ENCODE measurements at places on chromosomes 13 and 19.

DNA sequence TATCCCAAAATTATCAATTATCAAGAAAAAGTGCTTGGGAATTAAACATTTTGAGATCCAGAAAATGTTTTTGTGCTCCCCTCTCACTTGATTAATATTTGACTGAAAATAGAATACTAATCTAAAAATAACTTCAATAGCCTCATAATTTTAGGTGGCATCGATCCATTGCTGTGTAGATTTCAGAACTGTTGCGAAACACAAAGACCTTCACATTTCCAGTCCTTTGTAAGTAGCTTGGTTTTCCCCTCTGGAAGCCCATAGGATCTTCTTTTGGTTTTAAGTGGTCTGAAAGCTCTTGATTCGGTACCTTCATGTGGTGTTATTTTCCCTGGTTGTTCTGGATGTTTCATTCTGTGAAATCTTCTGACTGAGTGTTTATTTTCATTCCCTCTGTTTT, 176.5 kb downstream of the NUFIP1 start:
- DNase-seq, result no peak

- no peak for DNase-seq
Measured at GRCh38 chr13:40682449-40683240, 16.2 kb upstream of the FOXO1 start.

DNA sequence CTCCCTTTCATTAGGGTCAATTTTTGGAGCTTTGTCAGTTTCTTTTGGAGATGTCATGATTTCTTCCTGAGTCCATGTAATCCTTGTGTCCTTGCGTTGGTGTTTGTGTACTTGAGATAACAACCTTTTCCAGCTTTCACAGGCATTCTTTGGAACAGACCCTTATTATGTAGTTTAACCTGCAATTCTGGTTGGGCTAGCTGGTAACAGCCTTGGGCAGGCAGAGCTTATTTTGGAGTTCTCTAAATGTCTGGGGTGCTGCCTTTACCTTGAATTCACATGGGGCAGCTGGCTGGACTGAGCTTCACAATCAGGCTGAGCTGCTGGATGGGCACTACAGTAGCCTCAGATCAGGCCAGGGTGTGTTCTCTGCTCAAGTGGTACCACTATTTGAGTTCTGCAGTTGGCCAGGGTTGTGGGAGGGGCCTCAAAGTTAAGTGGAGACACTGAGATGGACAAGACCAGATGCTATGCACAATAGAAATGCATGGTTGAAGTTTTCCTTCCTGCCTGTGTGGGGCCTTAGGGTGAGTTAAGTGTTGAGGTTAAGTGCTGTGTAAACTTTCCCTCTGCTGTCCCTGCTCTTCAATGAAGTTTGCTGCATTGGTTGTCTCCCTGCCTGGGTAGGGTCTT, 277.3 kb downstream of the ATP8A2 start:
- DNase-seq, result no peak

DNA sequence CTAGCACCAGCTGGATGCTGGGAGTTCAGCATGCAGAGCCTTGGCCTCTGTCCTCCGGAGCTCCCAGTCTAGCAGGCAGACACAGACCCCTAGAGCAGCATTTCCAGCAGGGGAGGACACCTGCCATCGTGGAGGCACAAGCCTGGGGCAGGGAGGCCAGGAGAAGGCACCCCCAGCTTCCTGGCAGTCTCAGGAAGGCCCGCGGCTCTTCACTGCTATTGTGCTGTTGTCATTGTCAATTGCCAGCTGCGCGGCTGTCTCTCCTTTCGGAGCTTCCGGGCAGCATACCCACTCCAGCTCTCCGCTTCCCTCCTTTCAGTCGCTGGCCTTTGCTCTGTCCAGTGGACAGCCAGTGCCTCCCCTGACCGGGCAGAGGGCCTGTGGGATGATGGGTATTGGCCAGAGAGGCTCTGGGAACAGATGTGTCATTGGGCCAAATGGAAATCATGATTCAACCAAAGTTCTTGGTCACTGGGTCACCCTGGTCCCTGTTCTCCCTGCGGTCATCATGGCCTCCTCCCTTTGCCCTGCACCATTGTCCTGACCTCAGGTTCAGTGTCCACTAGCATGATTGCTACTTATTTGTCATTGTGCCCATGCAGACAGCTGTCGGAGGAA, 93.0 kb downstream of the SLC7A1 start:
- DNase-seq, result no peak

DNA sequence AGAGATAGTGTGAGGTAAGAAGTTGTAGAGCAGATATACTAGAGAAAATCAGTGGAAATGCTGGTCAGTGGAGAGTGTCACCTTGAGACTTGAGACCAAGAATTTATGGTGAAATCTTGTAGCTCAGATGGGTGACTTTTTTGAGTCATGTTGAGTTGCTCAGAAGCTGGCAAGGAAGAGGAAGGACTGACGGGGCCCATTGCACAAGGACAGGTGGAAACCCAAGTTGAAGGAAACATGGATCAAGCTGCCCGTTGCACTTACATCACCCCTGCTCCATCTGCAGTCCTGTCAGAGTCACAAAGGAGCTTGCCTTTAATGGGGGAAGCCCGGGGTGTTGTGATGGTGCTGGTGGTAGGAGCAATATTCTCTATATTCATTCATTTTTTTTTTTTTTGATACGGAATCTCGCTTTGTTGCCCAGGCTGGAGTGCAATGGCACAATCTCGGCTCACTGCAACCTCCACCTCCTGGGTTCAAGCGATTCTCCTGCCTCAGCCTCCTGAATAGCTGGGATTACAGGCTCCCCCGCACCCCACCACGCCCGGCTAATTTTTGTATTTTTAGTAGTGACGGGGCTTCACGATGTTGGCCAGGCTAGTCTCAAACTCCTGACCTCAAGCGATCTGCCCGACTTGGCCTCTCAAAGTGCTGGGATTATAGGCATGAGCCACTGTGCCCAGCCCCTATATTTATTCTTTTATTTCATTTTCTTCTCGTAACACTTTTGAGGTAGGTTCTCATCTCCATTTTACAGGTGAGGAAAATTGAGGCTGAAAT, 27.4 kb downstream of the UBAC2 start:
- no peak for DNase-seq

DNA sequence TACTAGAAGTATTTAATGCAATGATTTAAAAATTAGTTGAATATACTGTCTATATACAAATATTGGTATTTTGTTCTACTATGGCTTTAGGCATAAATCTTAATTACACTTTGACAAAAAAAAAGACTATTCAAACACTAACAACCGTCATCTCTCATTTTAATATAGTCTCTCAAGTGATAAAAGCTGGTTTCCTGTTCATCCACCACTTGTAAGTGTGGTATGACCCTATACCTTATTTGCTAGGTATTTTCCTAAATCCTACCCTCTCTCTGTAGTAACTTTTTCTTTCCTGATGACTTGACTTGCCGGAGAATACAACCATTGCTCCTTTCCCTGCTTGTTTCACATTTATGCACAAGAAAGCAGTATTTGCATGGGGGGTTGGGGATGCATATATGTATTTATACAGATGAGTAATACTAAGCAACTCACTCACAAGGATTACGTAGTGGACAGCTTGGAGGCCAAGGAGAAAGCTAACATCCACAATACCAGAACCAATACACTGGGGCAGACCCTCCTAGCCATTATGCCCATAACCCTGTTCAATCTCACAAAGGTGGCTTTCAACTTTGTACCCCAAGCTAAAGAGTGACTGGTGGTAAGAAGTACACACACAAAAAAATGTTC, 12.7 kb upstream of the EFNB2 start:
- DNase-seq, result no peak

DNA sequence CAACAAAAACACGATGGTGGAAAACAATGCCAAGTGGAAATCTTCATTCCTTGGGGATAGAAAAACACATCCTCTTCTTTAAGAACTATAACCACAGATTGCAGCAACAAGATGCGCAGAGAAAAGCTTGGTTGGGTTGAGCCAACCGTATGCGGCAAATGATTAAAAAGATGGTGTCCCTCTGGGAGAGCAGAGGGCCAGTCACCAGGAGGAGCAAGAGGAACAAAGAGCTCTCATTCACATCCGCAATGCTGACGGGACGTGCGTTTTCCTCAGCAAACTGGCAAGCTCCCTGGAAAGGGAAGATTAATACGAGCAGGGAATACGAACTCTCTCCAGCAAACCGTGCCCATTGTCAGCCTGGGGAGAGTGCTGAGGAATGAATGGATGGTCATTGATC, 141.6 kb downstream of the KATNAL1 start:
- no peak for DNase-seq

DNA sequence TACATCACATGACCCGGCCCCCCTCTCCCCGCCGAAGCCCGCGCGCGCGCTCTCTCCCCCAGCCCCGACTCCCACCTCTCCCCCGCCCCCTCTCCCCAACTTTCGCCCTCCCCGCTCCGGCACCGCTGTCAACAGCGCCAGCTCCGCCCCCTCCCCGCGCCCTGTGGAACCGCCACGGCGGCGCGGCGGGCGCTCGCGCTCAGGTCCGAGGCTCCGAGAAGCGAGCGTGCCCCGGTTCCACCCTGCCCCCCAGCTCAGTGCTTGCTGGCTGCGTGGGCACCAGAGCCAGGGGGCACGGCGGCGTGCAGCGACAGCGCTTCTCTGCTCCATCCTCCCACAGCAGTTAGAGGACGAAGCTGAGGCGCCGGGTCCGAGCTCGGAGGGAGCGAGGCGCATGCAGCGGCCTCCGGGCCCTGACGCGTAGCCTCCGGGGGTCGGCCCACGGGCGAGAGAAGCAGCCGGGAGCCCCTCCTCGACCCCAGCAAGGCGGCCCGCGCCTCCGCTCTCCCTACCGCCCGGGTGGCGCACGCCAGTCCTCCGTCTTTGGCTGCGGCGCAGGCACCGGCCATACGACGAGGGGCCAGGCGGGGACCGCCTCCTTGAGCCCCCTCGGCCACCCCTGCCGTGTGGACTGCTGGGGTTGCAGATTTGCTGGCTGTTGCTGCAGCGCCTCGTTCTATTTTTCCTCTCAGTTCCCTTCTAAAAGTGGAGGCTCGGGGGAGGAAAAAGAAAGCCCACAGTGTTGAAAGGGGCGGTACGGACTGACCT, 109.5 kb downstream of the KCNRG start:
- no peak for DNase-seq

- DNase-seq, result no peak
Measured at GRCh38 chr13:28545583-28546333, 50.8 kb upstream of the FLT1 start.

- DNase-seq, result no peak
Measured at GRCh38 chr13:107866032-107866940, 349.1 kb downstream of the LIG4 start.

DNA sequence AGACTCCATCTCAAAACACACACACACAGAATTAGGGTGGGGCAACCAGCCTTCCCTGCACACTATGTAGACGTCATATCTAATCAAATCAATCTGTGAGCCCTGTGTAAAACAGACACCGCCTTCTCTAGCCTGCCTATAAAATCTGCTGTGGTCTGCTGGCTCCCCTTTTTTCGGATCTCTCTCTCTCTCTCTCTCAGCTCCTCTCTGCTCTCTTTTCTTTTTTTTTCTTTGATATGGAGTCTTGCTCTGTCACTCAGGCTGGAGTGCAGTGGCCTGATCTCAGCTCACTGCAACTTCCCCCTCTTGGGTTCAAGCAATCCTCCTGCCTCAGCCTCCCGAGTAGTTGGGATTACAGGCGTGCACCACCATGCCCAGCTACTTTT, 11.8 kb upstream of the CD70 start:
- DNase-seq, result no peak

DNA sequence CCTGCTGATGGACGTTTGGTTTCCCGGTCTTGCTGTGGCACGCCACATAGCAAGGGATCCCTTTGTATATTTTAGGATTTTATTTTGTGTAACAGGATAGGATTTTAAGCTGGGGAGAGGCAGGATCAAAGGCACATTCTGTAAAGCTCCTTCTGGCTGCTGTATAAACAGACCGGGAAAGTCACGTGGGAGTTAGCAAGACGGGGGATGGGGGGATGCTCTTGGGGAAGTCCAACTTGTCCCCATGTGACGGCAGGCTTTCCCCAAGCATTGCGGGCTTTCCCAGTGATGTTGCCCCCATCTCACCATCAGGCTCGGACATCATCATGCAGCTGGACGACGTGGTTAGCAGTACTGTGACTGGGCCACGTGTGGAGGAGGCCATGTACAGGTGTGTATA, 5.8 kb downstream of the QTRT1 start:
- DNase-seq, result no peak

DNA sequence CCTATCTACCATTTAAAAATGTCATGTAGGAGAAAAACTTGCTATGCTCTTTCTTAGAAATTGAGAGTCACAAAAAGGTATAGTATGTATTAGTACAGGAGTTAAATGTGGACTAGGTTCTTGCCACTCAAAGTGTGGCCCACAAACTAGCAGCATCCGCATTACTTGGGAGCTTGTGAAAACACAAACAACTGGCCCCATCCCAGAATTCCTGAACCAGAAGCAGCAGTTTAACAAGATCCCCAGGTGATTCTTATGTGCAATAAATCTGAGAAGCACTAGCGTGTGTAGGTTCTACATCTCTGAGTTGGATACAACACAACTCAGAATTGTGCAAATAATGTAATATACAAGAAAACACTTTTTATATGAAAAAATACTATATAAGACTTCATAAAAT, 325.9 kb downstream of the DCT start:
- no peak for DNase-seq

- DNase-seq, result peak; percentile 21
Measured at GRCh38 chr19:52453324-52454094, at the start of gene ZNF578. Gene ZNF578, plus strand, starts transcription at chr19:52453553. Its CDS starts 48,293 bp downstream, at chr19:52501846.

- no peak for DNase-seq
Measured at GRCh38 chr13:110283736-110284517, 23.0 kb downstream of the COL4A1 start.

DNA sequence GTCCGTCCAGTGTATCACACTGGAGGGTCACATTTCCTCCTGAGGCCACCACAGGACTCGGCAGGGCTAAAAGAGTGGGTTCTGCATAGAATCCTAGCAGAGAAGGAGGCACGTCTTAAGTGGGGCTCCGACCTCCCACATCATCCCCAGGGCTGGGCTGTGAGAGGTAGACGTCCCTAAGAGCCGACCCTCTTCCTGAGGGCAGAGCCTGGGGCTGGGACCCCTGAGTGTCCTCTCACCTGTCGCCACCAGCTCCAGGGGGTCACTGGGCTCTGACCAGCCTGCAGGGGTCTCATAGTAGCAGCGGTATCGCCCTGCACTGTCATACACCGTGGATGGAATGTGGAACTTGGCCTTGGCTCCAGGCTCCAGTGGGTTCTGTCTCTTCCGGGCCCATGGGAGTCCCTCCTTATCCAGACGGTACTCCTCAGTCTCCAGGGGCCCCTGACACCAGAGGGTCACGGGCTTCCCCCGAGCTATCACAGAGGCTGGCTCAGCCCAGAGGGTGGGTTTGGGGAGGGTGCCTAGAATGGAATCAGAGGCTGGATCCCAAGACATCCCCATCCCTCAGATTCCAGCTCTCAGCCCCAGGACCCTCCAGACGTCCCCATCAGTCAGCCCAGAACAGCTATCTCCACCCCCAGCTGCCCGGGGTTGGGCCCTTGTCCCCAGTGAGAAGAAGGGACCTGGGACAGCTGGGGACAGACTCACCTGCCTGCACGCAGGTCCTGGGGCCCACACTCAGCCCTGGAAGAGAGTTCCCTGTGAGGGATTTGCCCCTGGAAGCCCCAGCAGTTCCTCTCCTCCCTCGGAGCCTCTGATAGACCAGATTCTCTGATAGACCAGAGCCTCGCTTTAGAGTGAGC, 590 bp downstream of the LILRB5 start:
- no peak for DNase-seq

GRCh38 chr13:70964124-70964523, 855.9 kb upstream of the KLHL1 start:
- no peak for DNase-seq

GRCh38 chr19:54420068-54420382, 4.8 kb downstream of the TTYH1 start:
- DNase-seq, result no peak

- no peak for DNase-seq
Measured at GRCh38 chr19:51772977-51773376, 12.0 kb downstream of the FPR2 start.

GRCh38 chr13:30107121-30107520, 200.2 kb downstream of the KATNAL1 start:
- no peak for DNase-seq

GRCh38 chr19:28563964-28564921, 648.7 kb downstream of the UQCRFS1 start:
- no peak for DNase-seq

All from activated CD4-positive, CD25-positive, alpha-beta regulatory T cell treated with anti-CD3 and anti-CD28 coated beads, Interleukin-2, amount 50 U/mL, for 16 hours (primary cell).